ENCODE measurements at places on chromosomes 7 and 10. TPM values are rescaled to one million over a fixed set of nuclear protein-coding genes. Genes with fewer than 3 reads are reported as not detected.

The PTPN20 gene
- polyA plus RNA-seq: not detected

The GATA3 gene
- 0.93 TPM for polyA plus RNA-seq

The POT1 gene
- polyA plus RNA-seq: 30.1 TPM

The C7orf25 gene
- polyA plus RNA-seq: 2.5 TPM

The MAPK8 gene
- polyA plus RNA-seq: 51.7 TPM

The IPMK gene
- 3.6 TPM for polyA plus RNA-seq

The TMEM236 gene
- not detected for polyA plus RNA-seq

The PDGFA gene
- polyA plus RNA-seq: 3.2 TPM

The AMZ1 gene
- 1.5 TPM for polyA plus RNA-seq

The CYP26C1 gene
- polyA plus RNA-seq: not detected

The CPA2 gene
- not detected for polyA plus RNA-seq

The AKR1C1 gene
- polyA plus RNA-seq: not detected

The ZNF736 gene
- polyA plus RNA-seq: 8.7 TPM

DNA sequence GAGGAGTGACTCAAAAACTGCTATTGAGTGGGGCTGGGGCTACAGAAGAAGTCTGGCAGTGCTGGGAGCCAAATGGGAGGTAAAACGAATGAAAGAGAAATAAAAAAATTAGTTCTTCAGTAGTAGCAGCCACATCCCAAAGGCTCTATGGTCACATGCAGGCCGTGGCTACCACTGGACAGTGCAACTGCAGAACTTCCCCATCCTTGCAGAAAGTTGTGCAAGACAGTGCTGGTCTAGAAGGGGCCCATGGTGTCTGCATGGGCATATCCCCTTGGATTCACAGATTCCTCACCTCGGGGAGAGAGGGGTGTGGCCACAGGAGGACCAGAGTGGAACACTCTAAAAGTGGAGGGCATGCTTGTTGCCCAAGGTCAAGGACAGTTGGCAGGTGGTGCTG, 47.6 kb downstream of the RPS24 start:
- DNase-seq: no peak

DNA sequence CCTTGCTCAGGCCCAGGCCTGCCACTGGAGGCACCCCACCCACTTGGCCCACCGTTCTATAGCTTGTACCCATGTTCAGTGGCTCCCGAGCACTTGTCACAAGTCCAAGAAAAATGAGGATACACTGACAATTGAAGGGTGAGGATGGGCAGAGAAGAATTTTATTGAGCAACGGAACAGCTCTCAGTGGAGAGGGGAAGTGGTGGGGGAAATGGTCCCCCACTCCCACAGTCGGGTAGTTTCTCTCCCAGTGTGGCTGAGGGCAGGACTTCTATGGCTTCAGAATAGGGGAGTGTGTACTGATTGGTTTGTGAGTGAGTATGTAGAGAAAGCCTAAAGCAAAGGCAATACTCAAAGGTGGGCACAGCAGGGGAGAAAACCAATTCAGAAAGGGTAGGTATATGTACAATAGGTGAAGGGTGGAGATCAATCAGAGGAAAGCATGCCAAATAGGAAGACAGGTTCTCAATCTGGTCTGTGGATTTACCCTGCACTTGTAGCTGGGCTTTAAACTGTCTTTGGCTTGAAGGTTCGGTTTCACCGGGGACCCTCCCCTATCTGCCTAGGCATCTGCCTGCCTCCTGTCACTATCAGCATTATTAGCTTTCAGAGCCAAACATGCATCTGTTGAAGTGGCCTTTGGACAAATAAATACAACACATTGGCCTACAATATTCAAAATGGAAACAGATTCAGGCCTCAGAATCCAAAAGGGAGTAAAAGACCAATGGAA, 8.9 kb upstream of the TSPAN13 start:
- no peak for DNase-seq

DNA sequence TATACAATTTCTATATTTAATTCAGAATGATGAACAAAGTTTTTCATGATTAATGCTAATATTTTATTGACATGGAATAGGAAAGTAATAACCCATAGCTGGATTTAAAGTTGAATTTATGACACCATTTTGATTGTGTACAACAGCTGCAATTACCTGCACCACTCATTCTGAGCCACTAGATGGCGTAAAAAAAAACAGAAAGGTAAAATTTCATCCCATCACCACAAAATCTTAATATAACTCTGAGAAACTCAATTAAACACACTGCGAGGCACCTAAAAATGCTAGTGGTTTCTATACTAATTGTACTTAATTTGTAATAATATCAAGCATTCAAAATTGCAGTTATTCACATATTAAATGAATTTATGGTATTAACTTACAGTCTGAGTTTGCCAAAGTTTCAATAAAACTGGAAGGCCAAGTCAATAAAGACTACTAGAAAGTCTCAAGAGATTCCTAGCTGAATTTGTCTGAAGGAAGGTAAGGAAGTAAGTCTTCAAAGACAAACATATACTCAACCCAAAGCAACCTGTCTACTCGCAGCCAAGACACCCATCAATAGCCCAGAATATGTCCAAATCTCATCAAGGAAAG, 182.5 kb downstream of the SKAP2 start:
- no peak for DNase-seq

DNA sequence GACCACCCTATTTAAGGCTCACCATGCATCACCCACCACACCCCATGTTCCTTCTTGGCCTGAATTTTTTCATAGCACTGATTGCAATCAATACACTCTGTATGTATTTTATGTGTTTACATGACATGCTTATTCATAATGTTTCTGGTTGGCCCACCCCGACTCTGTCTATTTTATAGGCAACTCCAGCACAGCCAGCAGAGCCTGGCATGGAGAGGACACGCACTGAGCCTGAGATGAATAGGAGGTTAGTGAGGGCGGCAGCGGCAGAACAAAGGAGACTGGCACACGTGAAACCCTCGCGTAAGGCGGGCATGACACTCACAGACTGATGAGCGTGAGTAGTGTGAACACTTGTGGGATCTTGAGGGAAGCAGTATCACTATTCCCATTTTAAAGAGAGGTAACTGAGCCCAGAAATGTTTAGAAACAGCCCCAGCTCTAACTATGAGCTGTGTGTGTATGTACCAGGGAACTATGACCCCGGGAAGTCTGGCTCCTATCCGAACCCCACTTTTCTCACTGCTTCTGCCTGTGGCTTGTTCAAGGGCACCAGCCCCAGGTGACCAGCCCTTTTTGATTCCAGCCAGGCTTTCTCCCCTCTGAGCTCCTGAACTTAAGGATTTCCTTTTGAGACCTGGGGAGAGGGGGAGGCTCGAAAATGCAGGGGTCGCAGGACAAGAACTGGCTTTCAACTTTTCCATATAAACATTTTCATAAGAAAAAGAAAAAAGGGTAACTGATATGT, 113.3 kb downstream of the ARHGAP22 start:
- DNase-seq: no peak

DNA sequence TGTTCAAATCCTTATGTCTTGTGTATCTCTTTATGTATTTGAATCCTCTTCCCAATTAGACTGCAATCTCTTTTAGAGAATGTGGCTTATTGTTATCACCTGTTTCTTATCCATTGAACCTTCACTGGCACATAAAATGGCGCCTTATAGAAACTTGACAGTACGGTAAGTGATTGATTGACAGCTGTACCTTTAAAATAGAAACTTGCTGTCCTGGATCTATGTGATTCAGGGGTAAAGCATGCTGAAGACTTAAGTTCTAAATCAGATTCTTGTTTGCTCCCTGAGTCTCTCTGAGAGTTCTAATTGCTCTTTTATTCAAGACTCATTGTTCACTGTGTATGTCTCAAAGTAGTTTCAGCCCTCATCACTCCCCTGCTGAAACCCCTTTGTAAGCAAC, 91.3 kb downstream of the CACNB2 start:
- no peak for DNase-seq

DNA sequence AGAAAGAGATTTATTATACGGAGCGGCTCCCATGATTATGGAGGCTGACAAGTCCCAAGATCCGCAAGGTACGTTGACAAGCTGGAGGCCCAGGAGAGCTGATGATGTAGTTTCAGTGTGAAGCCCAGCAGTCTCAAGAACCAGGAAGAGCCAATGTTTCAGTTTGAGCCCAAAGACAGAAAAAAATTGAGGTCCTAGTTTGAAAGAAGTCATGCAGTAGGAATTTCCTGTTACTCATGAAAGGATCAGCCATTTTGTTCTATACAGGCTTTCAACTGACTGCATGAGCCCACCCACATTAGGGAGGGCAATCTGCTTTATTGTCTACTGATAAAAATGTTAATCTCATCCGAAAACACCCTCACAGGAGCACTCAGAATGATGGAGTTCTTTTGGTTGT, 51.5 kb downstream of the CCDC71L start:
- DNase-seq: no peak

GRCh38 chr7:515628-516027, 4.0 kb downstream of the PDGFA start:
- DNase-seq: no peak

GRCh38 chr10:89574368-89574767, 39.0 kb upstream of the SLC16A12 start:
- DNase-seq: no peak

DNA sequence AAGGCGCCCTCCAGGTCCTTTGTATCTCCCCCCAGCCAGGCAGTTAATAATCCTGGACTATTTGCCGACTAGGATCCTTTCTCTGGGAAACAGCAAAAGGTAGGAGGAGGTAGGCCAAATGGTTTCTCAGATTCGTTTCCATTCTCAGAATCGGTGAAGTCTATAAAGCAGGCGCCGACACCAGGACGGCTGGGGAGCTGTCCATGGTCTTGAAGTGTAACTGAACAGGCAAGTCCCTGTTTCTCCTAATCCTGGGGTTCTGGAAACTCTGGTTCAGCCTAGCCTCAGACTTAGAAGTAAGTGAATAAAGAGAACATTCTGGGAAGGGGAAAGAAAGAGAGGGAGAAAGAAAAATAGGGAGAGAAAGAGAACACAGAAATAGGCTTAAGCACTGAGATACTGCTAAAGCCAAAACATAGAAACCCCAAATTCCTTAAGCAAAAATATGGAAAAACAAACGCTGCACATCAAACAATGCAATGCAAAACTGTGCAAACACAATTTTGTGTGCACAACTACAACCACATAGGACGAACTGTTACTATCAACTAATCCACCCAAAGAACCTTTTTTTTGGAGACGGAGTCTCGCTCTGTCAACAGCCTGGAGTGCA, 11.1 kb upstream of the INA start:
- DNase-seq: no peak

- DNase-seq: no peak
Measured at GRCh38 chr10:3622427-3622826, 162.6 kb downstream of the KLF6 start.

GRCh38 chr7:69190763-69191162, 407.5 kb upstream of the AUTS2 start:
- DNase-seq: no peak

DNA sequence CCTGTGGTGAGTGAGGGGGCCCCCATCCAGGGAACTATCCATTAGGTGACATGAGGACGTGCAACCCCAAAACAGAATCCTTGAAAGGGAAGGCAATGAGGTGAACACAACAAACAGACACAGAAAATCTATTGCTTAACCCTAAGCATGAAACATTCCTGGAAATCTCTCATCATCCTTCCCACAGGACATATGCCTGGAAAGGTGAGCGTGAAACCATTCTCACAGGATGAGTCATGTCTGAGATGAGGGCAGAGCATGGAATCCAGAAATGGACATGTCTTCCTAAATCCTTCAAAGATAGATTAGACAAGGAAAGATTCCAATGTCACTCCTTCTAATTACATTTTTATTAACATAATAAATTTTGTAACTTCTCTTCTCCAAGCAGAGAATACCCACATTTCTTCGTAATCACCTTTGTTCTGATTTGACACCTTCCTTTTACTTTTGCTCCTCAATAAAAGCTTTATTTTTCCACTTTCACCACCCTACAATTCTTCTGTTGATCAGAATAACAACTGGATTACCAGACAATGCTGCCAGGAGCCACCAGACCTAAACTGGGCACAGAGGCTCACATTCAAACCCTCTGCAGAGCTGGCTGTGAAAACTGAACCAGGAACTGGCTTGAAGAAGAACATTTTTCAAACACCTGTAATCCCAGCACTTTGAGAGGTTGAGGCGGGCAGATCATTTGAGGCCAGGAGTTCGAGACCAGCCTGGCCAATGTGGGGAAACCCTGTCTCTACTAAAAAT, 67.2 kb downstream of the COBL start:
- DNase-seq: no peak

DNA sequence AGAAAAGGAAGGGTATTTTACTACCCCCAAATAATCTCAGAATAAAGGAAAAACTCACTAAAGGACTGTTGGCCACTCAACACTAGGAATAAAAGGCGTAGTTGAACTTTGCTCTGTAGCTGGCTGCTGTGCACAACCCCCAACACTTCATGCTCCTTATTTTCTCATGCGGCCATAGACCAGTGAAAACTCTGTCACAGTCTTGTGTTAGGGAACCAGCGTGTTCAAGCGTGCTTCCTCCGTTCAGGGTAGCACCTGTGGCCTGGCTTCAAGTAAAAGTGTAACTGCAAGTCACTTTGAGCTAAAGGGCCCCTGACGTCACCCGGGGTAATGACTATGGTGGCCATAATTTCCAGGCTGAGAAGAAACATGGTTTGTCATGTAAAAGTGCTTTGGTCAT, 27.0 kb downstream of the BLNK start:
- DNase-seq: peak; percentile 89

DNA sequence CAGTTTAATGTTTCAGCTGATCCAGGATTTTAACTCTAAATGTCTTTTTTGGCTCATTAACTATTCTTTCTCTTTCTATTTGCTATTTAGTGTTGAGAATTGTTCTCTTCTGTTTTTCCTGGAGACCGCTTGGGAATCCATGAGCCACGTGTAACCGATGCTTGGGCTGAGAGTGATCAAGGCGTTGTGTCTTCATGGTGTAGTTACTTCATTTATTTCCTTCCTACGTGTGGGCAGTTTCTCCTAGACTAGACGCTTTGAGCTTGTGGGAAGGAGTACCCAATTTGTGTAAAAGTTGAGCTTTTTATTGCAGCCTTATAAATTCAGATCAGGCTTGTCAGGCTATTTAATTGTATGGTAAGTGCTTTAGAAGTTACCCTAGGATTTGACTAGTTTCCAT, 2.9 kb downstream of the EIF3B start:
- DNase-seq: no peak

- DNase-seq: peak; percentile 35
Measured at GRCh38 chr7:106883456-106884026, 18.5 kb downstream of the PIK3CG start.

- DNase-seq: no peak
Measured at GRCh38 chr10:25561758-25562157, 372.3 kb upstream of the MYO3A start.

GRCh38 chr10:57963546-57963945, 304.1 kb downstream of the IPMK start:
- DNase-seq: no peak

GRCh38 chr7:158280448-158281144, 307.0 kb downstream of the PTPRN2 start:
- no peak for DNase-seq

DNA sequence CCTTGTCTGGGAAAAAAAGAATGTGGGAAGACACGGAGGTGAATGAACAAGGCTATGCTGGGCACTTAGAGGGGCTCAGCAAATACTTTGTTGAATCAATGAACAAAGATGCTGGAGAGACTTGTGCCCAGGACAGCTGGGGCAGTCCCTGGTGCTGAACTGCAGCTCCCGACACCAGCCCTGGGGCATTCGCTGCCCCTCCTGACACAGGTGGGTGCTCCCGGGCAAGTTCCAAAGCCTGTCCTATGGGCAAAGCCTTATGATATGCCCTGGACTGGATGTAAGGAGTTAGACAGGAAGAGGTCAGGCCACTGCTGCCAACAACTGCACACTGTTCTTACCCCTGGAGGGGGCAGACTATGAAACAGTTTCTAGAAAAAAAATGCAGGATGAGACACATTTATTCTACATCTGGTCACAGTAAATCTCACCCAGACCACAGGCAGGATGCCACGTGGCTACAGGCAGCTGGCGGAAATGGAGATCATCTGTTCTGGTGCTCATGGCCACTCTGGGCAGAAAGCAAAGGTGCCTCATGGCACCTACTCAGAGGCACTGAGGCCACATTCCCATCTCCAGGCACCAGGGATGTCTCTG, 21.9 kb upstream of the FRAT2 start:
- no peak for DNase-seq

All from GM12878 (cell line).